Activated naive CD8-positive, alpha-beta T cell treated with anti-CD3 and anti-CD28 coated beads, Interleukin-2, amount 10 ng/mL, durations not matched to agents 7 days and 5 days (primary cell): ENCODE measurements at places on chromosomes 4 and X. TPM values are rescaled to one million over a fixed set of nuclear protein-coding genes. Genes with fewer than 3 reads are reported as not detected.

- H3K27me3 ChIP-seq, result peaks cover 2% of the 10 kb centered on the region
- DNase-seq, result no peak
- H3K4me3 ChIP-seq, result no peak overlapping the region
These were observed 49.8 kb upstream of the C1QTNF7 start for GRCh38 chr4:15378062-15378461.

GRCh38 chr4:60682901-60683300 is 517.2 kb upstream of the ADGRL3 start:
- no peaks in the 10 kb centered on the region for H3K27me3 ChIP-seq
- H3K36me3 ChIP-seq, result no peaks in the 10 kb centered on the region
- H3K27ac ChIP-seq, result no peak overlapping the region
- no peak for DNase-seq
- H3K4me1 ChIP-seq, result no peaks in the 10 kb centered on the region

GRCh38 chrX:53048169-53049126 is at the start of gene GPR173:
Gene GPR173 (plus strand): TSS chrX:53048789. CDS start chrX:53076622, 27,833 bp downstream.
- H3K27ac ChIP-seq, result no peak within 1 kb of the TSS
- H3K36me3 ChIP-seq, result no peaks in the 10 kb centered on the region
- H3K4me1 ChIP-seq, result no peaks in the 10 kb centered on the region

GRCh38 chr4:48708610-48709009 is 71.5 kb downstream of the FRYL start:
- peaks cover 7% of the 10 kb centered on the region for H3K4me1 ChIP-seq
- peaks cover 32% of the 10 kb centered on the region for H3K36me3 ChIP-seq
- H3K27ac ChIP-seq, result no peak overlapping the region
- no peak for DNase-seq
- H3K4me3 ChIP-seq, result no peak overlapping the region
- no peaks in the 10 kb centered on the region for H3K27me3 ChIP-seq

DNA sequence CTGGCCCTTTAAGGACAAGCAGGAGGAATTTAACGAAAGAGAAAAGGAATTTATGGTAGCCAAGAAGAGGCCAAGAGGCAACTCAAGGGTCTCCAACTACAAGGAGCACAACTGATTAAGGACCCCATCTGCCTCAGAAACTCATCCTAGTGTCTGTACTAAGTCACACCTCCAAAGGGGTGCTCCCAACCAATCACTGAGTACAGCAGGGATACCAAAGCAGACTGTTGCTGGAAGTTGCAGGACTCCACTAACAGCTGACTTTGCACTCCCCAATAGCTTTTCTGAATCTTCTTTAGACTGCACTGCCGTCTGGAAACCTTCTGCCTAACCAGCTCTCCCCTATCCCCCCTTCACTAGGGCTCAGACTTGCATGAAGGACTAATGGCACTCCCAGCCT is 50.6 kb downstream of the ATP11C start:
- DNase-seq, result no peak
- H3K4me3 ChIP-seq, result no peak overlapping the region
- H3K27me3 ChIP-seq, result no peaks in the 10 kb centered on the region
- H3K36me3 ChIP-seq, result peaks cover 13% of the 10 kb centered on the region
- no peaks in the 10 kb centered on the region for H3K4me1 ChIP-seq

- peaks cover 2% of the 10 kb centered on the region for H3K36me3 ChIP-seq
- H3K4me3 ChIP-seq, result no peak overlapping the region
- no peak for DNase-seq
These were observed 11.8 kb upstream of the RTL5 start for GRCh38 chrX:72143609-72143907.

- DNase-seq, result no peak
- no peak overlapping the region for H3K4me3 ChIP-seq
- H3K4me1 ChIP-seq, result no peaks in the 10 kb centered on the region
These were observed 13.2 kb upstream of the XIAP start for GRCh38 chrX:123846577-123847038.

The NKRF gene
- total RNA-seq, result 14.3 TPM

The ARMCX1 gene
- total RNA-seq, result 0.45 TPM

The CTAG1A gene
- not detected for total RNA-seq
